ENCODE measurements at places on chromosomes 2 and 18. TPM values are rescaled to one million over a fixed set of nuclear protein-coding genes. Genes with fewer than 3 reads are reported as not detected.

- no peak for DNase-seq
Measured at GRCh38 chr18:68241881-68242280, 473.0 kb downstream of the TMX3 start.

LAMA3 gene
- total RNA-seq: 3.9 TPM

DNA sequence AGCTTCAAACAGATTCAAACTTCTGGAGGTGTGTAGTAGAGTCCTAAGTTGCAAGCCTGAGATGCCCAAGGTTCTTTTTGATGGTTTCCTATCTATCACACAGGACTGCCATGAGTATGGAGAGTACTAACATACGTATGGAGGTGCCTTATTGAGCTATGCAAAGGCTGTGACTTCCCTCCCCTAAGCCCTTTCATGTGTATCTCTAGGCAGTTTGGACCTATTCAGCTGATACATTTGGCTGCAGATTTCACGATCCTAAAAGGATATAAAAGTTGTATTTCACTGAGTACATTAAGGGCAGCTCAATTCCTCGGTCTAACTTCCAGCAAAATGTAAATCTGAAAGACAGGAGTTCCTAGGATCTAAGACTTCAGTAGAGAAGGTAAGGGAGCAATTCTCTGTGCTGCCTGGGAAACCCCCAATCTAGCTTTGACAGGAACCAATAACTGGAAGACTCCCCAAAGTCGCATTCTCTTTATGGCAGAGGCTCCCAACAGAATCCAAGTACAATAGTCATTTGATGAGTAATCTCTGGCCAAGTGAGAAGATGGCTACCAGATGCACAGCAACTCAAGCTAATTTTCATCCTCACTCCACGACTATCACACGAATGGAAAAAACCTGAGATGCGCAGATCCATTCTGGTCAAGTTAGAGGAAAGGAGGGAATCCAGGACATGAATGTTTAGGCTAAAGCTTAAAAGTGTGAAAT is 83.8 kb downstream of the ATL2 start:
- DNase-seq: no peak

AQP12A gene
- total RNA-seq: not detected

DNA sequence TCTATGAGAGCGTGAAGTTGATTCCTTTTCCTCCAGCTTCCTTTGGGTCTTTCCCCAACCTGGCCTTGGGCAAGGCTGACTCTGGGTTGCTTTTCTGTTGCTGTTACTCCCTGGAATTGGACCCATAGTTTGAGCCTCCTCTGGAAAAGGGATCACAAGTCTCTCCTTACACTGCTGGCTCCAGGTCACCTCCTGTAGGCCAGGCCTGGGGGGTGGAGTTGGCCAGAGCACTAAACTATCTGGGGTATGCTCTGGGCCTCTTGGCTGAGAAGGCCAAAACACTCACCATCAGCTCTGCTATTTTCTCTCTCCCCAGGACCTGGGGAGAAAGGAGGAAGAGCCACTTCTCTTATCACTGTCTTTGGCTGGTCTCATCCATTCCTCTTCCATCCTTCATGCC is 56.5 kb upstream of the NCOA1 start:
- no peak for DNase-seq
